Inflammatory macrophage treated with lipopolysaccharide for 1 hour (primary cell): ENCODE measurements at places on chromosomes 7 and 10.

GRCh38 chr7:134935701-134936100 is 50.6 kb upstream of the AGBL3 start:
- no peak for DNase-seq

DNA sequence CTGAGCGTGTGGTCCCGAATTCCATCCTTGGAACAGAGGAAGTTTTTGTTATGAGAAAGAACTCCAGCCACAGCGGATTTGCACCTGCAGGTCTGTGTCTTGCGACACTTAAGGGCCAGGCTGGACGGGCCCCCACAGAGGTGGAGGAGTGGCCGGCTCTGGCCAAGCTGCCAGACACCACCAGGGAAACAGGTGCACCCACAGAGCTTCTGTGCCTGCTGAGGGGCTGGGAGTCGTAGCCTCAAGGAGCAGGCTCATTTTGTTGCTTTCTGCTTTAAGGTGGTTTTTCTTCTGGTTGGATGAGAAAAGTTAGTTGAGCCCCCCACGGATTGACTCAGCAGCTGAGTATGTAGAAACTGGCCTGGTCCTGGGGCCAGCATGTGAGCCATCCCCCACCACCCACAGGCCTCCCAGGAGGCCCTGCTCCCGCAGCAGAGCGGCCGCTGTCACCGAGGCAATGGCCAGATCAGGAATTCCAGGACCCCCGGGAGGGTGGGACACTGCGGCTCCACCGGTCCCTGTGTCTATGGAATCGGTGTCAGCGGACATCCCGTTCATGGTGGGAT is 41.9 kb downstream of the NKX6-2 start:
- no peak for DNase-seq

- peak; percentile 41 for DNase-seq
Observed at GRCh38 chr7:39733881-39734632, 110.7 kb downstream of the RALA start.

DNA sequence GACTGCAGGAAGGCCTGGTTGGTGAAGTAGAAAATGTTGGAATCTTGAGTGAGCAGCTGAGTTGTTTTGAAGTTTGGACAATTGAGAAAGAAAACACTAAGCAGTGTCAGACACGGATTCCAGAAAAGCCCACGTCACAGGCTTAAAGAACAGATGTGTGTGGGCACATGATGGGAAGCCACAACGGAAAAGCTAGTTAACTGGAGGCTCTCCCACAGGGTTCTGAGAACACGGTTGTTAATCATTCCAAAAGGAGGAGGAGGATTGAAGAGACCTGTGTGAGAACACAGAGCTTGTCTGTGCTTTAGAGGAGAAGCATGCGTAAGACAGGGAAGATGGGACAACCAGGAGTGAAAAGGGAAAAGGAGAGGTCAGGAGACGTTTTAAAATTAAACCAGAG is 42.6 kb downstream of the SHH start:
- no peak for DNase-seq

DNA sequence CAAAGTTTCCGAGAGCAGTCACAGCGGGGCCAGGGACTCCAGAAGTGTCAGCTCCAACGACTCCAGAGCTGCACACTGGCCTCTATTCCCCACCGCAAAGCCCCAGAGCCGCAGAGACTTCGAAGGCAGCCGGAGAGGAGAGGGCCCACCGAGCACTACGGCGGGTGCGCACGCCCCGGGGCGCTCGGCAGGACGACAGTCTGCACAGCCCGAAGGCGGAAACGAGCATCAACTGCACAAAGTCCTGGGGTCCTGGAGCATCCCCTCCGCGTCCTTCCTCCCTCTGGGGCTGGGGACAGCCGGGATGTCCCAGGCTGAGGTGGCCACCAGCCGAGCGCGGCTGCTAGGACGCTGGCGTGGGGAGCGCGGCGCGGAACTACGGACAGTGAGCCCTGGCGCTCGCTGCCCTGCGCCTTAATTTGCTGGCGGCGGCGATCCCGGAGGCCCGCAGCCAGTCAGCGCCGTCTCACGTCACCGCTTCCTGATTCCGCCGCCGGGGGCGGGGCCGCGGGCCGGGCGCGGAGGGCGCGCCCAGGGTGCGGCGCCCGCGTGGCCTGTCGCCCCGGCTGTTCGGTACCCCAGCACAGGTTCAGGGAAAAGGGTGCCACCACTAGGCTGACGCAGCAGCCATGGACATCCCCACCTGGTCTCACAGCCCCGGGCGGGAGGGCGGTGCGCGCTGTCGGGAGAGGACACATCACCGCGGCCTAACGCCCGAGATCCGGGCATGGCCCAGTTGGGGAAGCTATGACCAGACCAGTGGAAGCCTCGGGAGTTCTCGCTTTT is at the start of gene TBX20:
Gene TBX20, minus strand, starts transcription at position 391 of the 786 bp plus-strand sequence. CDS start 480 bp downstream, outside the sequence.
- peak; percentile 23 for DNase-seq

GRCh38 chr7:125195156-125195555 is 265.5 kb upstream of the POT1 start:
- no peak for DNase-seq

DNA sequence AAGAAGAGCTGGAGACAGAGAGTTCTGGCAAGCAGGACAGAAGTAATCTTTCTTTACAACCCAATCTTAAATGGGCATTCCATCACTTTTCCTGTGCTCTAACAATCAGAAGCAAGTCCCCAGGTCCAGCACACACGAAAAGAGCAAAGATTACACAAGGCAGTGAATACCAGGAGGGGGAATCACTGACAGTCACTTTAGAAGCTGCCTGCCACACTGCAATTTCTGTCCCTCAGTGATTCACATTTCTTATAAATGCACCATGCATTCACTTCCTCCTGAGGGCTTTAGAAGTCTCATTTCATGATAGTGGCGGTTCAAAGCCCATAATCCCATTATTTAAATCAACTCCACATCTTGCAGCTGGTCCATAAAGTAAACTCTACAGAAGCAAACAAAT is 362.5 kb downstream of the POM121L12 start:
- no peak for DNase-seq

GRCh38 chr7:96527133-96527827 is 182.4 kb downstream of the SEM1 start:
- DNase-seq, result no peak

GRCh38 chr7:30879139-30880124 is 32.2 kb upstream of the AQP1 start:
- no peak for DNase-seq

GRCh38 chr7:39406467-39406866 is 159.7 kb upstream of the YAE1 start:
- no peak for DNase-seq

DNA sequence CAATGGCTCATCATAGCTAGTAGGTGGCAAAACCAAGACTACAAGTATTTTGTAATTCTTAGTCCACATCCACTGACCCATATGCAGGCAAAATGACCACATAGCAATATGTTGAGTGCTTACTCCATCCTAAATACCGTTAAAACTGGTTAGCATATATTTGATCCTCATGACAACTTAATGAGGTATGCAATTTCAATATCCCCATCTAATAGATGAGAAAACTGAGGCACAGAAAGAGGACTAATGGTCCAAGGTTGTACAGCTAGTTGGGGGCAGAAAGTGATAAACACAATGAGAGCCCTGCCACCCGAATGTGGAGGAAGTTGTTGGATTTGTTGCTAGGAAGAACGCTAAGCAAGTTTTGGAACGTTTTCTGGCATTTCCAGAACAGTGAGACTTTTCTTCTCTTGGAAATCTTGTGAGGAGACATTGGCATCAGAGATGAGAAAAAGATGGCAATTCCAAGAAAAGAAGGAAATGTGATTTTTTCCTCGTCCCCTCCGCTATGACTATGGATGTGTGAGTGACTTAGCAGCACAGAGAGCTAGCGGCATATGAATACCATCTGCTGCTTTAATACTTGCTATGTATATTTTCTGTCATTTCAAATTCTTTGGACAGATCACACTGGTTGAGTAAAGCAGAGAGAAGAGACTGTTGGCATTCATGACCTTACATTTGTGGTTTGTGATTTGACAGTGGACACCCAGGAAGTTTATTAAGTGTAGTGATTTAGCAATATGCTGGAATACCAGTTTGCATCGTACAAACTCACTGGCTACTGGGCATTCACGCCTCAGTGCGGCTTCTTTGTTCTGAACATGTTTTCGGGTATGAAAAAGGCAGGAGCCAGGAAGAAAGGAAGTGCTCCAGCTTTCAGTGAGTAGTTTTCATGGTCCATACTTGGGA is 51.5 kb downstream of the NRCAM start:
- DNase-seq, result no peak

- DNase-seq, result no peak
Observed at GRCh38 chr7:127411176-127411575, 18.7 kb upstream of the ZNF800 start.

- no peak for DNase-seq
Observed at GRCh38 chr7:6709808-6710207, 3.1 kb upstream of the ZNF12 start.

DNA sequence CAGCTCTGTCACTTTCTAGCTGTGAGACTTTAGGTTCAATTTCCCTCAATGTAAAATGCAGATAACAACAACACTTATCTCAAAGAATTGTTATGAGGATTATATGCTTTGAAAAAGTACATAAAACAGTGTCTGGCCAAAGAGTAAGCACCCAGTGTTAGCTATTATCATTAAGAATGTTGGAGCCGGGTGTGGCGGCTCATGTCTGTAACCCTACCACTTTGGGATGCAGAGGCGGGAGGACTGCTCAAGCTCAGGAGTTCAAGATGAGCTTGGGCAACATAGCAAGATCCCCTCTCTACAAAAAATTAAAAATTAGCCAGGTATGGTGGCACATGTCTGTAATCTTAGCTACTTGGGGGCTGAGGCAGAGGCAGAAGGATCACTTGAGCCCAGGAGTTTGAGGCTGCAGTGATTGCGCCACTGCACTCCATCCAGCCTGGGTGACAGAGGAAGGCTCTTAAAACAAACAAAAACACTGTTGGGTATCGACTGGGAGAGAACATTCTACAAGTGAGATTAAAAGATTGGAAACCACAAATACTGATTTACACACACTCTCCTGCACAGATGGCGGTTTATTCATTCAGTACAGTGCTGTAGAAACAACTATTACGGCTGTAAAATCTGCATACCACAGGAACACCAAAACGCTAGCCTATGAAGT is 107.3 kb downstream of the PROSER2 start:
- no peak for DNase-seq
